ENCODE measurements at places on chromosomes 4 and X. TPM values are rescaled to one million over a fixed set of nuclear protein-coding genes. Genes with fewer than 3 reads are reported as not detected.
A peak's percentile ranks its signal among the peaks of the same experiment; 100 is the strongest.

GRCh38 chr4:91984466-91984865, 319.3 kb upstream of the GRID2 start:
- no peaks in the 10 kb centered on the region for H3K4me1 ChIP-seq
- H3K4me3 ChIP-seq, result no peak overlapping the region
- H3K27ac ChIP-seq, result no peak overlapping the region
- no peaks in the 10 kb centered on the region for H3K27me3 ChIP-seq
- DNase-seq, result no peak

DNA sequence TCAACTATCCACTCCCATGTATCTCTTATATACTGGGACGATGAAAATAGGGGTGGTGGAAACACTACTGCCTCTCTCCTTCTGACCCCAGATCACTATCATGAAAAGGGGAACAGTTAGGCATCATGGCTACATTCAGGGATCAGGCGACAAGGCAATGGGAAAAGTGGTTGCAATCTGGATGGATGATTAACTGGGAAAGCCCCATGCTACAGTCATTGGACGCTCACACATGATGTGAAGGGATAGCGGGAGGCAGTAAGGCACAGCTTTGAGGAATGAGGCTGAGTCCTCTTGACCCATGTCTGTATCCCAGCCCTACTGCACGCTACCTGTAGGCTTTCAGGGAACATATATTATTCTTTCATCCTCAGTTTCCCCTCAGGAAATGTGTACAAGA, 10.2 kb downstream of the GASK1B start:
- peak; percentile 78 for DNase-seq
- peak overlapping the region; percentile 77 for H3K27ac ChIP-seq
- no peaks in the 10 kb centered on the region for H3K36me3 ChIP-seq
- H3K4me1 ChIP-seq, result peaks cover 94% of the 10 kb centered on the region

DNA sequence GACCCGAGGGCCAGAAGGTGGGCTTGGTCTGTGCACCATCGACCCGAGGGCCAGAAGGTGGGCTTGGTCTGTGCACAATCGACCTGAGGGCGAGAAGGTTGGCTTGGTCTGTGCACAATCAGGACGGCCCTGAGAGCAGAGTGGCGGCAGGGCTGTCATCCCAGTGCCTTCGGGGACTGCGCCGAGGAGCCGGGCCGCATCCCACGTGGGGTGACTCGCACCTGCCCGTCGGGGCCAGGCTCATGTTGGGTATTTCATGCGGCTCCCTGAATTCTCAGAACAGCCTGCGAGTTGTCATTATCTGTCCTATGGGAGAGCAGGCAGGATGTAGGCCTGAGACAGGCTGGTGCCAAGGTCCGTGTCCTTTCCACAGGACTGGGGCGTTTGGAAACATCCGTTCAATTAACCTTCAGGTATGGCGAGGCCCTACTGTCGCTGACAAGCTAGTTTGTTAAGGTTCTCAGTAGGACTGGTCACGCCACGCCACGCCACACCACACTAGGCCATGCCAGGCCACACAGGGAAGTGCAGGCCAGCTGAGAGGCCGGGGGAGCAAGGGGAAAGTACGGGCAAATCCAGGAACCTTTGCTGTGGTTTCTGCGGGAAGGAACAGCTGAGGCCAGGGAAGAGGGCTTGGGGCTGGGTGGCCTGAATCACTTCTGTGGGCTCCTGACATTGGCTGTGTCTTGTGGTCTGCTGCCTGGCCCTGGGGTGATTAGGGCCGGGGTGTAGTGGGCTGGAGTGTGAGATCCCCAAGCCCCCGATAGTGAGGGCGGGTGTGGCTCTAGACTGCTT, 182.9 kb downstream of the AFAP1 start:
- H3K27me3 ChIP-seq, result no peaks in the 10 kb centered on the region
- H3K27ac ChIP-seq, result no peak overlapping the region
- no peak overlapping the region for H3K4me3 ChIP-seq
- DNase-seq, result no peak

The MAML3 gene
- total RNA-seq, result 20.1 TPM

DNA sequence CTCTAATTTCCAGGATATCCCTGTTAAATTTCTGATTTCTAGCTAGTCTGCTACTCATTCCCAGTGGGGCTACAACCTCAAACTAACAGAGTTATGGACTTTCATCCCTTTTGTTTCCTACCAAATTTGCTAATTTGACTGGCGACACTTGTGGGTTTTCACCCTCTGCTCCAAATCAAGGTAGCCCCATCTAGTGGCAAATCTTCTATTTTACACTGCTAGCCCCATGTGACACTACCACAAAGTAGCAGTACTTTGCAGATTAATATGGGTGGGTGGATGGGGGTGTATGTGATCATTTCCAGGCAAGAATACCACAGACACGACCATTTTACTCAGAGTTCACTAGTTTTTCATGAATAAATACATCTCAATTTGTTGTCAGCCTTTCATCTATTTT, 150.3 kb downstream of the MSL3 start:
- no peak overlapping the region for H3K27ac ChIP-seq
- peak; percentile 32 for DNase-seq
- H3K4me3 ChIP-seq, result no peak overlapping the region
- no peaks in the 10 kb centered on the region for H3K27me3 ChIP-seq
- H3K36me3 ChIP-seq, result no peaks in the 10 kb centered on the region
- no peaks in the 10 kb centered on the region for H3K4me1 ChIP-seq
